ENCODE measurements at places on chromosomes 12 and 14.

- DNase-seq: no peak
These were observed 10.4 kb downstream of the NCOR2 start for GRCh38 chr12:124556896-124557501.

DNA sequence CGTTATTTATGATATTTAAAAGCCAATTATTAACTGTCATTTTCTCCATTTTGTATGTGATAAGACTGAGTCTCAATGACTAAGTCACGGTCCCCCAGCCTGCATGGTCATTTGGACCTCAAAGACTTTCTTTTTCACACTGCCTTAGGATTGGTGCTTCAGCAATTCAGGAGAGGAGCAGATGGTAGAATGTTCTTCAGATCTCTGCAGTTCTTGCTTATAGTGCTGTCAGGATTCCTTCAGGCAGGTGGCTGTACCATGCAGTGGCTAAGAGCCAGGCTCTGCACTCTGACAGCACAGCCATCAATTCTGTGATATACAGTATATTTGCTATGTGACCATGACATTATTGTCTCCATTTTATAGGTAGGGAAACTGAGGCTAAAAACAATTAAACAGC is 18.7 kb downstream of the SSPN start:
- DNase-seq: no peak

GRCh38 chr12:116150001-116150400 is 127.5 kb downstream of the MED13L start:
- no peak for DNase-seq

- no peak for DNase-seq
These were observed 12.6 kb upstream of the SNX6 start for GRCh38 chr14:34642595-34642994.

DNA sequence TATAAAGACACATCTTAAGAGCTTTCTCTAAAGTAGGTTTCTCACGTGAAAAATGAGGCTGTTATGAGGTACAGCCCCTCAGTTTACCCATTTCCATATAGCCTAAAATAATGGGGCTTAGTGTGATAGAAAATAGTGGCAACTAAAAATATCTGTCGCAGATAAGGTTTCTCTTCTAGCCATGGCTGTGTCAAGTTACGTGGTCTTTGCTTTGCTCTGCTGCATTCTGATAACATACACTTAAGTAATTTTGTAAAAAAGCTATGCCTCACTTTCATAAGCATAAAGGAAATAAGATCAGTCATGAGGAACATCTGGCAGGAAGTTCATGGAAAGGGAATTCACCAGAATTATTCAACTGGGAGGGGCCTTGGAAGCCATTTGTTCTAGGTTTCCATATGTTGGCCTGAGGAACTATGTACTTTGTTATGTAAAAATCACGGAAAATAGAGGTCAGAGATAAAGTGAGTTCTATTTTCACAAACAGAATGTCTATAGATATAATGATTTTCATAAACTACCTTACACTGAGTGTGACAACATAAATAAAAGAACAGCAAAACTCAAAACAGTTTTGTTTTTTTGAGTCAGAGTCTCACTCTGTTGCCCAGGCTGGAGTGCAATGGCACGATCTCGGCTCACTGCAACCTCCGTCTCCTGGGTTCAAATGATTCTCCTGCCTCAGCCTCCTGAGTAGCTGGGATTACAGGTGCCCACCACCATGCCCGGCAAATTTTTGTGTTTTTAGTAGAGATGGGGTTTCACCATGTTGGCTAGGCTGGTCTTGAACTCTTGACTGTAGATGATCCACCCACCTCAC is 195.6 kb upstream of the KRR1 start:
- DNase-seq: no peak

GRCh38 chr12:117076410-117077372 is 22.5 kb downstream of the TESC start:
- no peak for DNase-seq

DNA sequence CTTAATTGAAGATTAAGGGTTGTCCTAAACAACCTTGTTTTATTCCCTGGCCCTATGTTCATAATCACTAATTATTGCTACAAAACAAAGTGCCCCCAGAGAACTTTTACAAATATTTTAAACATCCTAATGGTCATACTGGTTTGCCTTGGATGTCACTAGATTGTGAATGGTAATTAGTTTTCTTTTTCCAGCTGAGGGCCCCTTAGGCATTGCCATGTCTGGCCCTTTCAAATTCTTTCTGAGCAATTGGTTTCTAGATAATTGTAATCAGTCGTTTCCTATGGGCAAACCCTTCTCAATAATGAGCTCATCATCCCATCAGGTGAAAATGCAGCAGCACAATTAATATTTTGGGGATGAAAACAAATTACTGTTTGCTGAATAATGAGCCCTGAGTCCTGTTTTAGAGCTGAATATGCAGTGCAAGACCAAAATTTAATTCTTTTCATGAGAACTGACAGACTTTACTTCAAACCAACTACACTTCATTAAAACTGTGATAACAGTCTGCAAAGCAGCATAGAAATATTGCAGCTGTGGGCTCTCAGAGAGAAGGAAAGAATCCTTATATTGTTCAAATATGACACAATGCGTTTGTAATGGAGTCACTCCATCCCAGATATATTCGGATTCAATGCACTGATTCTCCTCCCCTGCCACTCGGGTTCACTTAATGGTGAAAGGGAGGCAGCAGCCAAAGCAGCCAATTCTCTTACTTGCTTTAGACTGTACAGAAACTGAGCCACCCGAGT is 67.7 kb upstream of the ARHGAP5 start:
- DNase-seq: no peak

DNA sequence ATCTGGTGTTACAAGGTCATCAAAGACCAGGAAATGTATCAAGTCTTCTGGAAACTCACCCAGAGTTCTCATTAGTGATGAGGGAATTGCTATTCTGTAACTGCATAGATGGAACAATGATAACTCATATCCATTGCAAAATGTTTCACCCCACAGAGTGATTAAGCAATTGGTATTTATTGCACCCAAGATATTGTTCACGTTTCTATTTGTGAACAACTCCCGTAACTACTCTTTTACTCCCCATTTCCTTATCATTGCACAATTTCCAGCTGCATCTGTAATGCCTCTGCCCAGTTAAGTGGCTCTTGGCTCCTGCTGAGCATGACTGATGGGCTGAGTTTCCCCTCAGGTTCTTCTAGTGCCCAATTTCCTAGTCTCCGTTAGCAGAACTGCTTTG is 108.7 kb upstream of the PRICKLE1 start:
- no peak for DNase-seq

- no peak for DNase-seq
These were observed 127.3 kb upstream of the FLRT2 start for GRCh38 chr14:85402569-85403162.

GRCh38 chr14:67442139-67442906 is 30.4 kb upstream of the PLEK2 start:
- DNase-seq: no peak

DNA sequence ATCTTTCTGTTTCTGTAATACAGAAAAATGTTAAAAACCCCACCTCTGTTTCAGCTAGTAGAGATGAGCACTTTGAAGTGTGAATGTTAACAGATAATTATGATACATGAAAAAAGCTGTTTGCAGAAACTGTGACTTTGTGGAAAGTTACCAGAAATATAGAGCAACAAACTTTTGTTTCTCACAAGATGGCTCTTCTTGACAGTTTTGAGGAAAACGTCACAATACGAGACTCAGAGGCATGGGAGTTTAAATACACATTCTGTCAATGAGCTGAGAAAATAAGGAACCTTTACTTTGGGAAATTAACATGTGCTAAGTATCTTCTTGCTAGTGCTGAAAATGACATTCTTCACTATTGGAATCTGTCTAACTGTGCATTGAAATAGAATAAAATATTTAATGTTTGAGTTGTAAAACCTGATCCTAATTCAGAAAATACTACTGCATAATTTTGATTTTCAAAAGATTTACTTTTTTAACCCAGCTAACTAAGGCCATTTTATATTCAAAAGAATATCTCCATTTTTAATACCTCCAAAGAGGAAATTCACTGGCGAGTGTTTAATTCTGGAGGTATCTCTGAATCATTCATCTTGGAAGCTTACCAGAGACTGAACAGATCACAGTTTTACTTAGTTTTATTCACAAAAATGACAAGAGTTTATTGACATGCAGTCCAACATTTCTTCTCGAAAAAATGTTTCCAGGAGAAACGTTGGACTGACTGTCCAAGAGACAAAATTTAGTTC is 308.9 kb upstream of the LRFN5 start:
- DNase-seq: no peak

DNA sequence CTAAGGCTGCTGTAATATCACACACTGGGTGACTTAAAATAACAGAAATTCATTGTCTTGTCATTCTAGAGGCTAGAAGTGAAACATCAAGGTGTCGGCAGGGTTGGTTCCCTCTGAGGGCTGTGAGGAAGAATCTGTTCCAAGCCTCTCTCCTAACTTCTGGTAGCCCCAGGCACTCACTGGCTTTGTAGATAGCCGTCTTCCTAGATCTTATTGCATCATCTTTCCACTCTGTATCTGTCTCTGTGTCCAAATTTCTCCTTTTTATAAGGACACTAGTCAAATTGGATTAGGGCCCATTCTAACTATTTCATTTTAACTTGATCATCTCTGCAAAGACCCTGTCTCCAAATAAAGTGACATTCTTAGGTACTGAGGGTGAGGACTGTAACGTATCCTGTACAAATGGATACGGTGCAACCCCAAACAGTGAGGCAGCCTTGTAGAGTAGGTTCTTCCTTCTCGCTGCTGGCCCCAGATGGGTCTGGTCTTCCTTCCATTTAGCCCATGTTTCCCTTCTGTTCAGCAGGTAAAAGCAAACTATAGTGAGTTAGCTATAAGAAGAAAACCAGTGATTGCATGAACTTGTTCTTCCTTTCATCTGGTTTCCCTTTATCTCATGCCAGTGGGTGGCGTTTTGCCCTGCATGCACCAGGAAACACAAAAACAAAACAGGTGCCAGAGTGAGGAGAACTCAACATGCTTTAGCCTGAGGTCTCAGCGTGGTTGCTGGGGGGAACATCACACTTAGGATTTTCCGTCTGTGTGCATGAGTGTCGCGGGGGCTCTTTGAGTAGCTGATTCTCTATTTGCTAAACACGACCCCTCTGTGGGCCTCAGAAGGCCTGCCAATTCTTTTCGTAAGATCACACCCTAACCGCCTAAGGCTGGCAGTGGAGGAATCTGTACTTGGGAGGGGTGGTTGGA is 19.5 kb downstream of the TTC9 start:
- no peak for DNase-seq

DNA sequence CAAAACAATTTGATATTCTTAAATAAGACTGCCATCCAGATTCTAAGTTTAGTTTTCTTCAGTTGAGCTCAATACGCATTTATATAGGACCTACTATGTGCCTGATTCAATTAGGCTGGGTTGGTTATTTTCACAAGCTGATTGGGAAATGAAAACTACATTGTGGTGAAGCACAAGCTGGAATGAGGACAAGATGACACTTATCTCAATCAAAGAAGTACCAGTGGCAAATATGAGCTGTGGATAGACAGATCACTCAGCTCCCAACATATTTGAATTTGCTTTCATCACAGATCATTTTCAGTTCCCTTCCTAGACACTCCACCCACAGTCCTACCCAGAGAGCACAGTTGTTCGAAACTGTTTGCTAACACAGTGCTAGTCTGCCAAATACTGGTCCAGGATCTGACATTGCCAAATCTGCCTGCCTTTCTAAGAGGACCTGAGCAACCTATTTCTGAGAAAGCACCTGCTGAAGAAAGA is 74.7 kb downstream of the LLPH start:
- DNase-seq: no peak

GRCh38 chr12:14849661-14850060 is 6.3 kb upstream of the ART4 start:
- no peak for DNase-seq

DNA sequence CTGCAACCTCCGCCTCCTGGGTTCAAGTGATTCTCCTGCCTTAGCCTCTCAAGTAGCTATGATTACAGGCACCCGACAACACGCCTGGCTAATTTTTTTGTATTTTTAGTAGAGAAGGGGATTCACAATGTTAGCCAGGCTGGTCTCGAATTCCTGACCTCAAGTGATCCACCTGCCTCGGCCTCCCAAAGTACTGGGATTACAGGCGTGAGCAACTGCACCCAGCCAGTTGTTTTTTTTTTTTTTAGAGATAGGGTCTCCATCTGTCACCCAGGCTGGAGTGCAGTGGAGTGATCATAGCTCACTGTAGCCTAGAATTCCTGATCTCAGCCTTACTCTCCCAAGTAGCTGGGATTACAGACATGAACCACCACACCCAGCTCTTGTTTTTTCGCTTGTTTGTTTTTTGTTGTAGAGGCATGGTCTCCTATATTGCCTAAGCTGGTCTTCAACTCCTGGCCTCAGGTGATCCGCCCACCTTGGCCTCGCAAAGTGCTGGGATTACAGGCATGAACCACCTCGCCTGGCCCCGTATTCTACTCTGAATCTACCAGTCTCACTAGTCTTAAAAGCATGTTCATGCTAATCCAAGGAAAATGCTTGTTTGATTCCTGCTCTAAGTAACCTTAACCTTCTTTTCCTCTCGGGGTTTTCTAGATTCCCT is 31.7 kb upstream of the STRN3 start:
- DNase-seq: no peak

GRCh38 chr14:57659052-57659451 is 165.4 kb upstream of the CCDC198 start:
- DNase-seq: no peak
